ENCODE measurements at places on chromosomes 3 and 15.

DNA sequence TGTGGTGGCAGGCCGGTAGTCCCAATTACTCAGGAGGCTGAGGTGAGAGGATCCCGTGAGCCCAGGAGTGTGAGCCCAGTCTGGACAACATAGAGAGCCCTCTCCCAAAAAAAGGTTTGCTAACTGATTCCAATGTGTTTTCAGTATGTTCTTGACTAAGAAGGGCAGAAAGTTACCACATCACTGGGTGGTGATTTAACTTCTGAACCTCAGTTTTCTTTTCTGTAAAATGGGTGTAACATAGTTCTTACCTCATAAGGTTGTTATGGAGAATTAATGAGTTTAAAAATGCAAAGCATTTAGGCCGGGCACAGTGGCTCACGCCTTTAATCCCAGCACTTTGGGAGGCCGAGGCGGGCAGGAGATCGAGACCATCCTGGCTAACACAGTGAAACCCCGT is 28.5 kb upstream of the RAF1 start:
- no peak for DNase-seq

DNA sequence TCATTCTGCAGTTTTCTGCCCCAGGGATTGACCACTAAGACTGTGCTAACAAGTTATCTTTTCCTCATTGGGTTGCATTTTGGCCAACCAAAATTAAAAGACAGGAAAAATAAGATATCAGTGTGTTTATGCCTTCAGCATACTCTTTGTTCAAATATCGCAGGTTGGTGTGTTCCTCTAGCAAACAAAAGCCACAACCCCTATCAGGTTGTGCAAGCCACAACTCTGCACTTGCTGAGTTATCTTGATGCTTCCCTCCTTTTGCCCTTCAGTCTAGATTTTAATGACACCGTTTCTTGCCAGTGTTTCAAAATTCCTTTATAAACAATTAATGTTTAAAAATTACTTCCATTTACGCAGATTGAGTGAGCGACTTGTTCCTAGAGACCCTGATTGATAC is 1164.2 kb downstream of the NSUN3 start:
- DNase-seq, result no peak

- no peak for DNase-seq
These were observed 6.2 kb upstream of the PAK6 start for GRCh38 chr15:40232625-40233070.

GRCh38 chr15:53982876-53983275 is 4.6 kb downstream of the UNC13C start:
- no peak for DNase-seq

GRCh38 chr15:63559753-63560152 is 37.4 kb upstream of the FBXL22 start:
- no peak for DNase-seq

DNA sequence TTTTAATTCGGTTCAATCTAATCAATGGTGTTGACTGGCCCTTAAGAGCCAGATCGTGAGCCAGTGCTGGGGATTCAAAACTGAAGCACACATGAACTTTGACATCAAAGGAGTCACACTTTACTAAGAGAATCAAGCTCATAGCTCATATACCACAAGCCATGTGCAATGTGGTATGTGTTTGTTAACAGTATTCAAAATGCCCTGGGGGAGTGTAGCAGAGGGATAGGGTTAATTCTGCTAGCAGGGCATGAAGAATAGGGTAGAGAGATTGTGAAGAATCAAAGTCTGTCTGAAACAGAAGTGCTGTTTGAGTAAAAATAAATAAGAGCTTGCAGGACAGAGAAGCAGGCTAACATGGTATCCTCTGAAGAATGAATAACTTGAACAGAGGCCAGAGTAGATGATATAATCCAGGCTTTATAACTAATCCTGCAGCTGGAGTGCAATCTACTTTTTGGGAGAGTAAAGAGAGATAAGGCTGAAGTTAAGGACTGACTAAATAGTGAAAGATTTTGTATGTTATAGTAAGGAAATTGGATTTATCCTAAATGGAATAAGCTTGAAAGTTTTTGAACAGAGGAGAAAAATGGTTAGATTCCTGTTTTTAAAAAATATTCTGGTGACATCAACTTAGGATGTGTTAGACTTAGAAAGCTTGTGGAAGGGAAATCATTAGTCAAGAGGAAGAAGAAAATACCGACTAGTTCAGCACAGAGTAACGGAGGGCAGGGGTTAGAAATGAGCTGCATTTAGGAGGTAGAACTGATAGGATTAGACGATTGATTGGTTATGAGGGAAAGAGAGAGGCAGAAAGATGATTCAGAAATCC is 292.0 kb downstream of the NFKBIZ start:
- DNase-seq, result peak; percentile 68

DNA sequence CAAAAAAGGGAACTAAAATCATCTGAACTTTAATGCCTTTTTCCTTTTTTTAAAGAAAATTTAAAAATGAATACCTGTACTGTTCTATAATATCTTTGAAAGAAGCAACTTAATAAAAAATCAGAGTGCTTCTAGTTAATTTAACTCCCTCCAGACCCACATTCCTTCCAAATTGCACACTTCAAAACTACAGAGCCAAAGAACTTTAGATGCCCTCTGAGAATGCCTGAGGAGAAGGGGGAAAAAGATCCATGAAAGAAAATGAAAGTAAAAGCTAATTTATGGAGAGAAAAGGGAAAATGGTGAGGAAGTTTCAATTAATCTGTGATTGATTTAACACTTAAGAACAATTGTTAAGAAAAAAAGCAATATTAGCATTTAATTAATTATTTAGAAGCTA is 1141.6 kb downstream of the IGSF11 start:
- no peak for DNase-seq

DNA sequence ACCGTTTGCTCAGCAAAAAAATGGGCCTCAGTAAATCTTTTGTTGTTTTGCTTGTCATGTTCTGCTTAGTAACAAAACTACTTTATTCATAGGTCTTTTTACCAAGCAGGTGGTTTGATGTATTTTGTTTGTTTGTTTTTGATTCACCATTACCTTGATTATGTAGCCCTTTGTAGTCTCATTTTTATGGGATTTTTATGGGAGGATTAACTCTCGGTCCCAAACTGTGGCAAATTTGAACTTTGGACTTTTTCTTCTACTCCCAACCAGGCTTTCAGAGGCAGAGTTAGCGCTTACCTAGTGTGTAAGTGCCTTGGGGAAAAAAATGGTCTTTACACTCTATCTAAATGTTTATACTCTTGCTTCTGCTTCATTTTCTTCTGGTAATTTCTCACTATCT is 276.7 kb upstream of the POU1F1 start:
- no peak for DNase-seq

DNA sequence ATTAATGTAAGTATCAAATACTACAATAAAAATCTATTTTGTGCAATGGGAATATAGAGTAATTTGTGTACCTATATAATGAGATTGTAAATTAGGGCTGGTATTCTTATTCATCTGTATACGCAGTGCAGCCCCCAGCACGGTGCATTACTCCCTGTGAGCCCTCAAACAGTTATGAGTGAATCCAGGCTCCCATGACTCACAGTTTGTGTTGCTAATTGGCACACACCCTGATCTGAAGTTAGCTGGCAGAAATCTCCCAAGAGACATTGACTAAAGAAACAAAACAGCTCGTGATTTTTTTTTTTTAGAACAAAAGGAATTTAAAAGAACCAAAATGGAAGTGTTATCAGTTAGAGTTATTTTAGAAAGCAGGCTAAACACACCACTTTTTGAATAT is 15.7 kb downstream of the GK5 start:
- no peak for DNase-seq

DNA sequence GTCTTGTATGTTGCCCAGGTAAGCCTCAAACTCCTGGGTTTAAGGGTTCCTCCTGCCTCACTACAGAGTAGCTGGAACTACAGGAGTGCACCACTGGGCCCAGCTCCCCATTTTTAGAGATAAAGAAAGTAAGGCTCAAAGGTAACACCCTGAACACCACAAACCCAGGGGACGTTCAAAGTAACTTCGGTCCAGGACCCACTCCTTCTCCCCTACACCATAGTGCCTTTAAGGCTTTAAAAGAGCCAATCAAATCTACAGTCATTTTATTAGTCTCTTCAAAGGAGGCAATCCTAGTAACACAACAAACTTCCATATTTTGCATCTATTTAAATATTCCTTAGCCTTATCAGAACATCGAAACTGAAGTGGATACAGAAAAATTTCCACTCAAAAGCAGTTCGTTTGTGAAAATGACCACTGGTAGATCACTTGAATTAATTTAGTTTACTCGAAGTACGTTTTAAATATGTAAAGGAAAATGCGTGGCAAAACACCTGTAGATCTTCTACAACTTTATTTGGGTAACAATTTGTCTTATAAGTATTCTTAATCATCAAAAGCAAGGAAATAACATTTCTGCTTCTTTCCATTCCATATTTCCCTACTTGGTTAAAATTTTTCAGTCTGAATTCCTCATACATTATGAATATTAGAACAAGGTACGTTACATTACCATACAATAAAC is 1.8 kb downstream of the STAG1 start:
- no peak for DNase-seq

- DNase-seq, result no peak
These were observed 3.2 kb upstream of the FBXL22 start for GRCh38 chr15:63593705-63594671.

- no peak for DNase-seq
These were observed 79.8 kb upstream of the IQSEC1 start for GRCh38 chr3:13152826-13153710.

DNA sequence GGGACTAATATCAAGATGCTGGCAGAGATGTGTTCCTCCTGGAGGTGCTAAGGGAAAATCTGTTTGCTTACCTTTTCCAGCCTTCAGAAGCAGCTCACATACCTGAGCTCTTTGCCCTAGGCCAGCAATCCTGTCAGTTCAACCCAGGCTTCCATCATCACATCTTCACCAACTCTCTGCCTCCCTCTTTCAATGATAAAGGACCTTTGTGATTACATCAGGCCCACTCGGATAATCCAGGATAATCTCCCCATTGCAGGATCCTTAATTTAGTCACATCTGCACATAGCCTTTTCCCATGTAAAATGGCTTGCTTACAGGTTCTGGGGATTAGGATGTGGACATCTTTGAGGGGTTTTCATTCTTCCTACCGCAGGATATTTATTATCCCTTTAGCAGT is 58.3 kb downstream of the NSUN3 start:
- no peak for DNase-seq

- DNase-seq, result no peak
These were observed 314.6 kb upstream of the PROK2 start for GRCh38 chr3:72099326-72100079.

DNA sequence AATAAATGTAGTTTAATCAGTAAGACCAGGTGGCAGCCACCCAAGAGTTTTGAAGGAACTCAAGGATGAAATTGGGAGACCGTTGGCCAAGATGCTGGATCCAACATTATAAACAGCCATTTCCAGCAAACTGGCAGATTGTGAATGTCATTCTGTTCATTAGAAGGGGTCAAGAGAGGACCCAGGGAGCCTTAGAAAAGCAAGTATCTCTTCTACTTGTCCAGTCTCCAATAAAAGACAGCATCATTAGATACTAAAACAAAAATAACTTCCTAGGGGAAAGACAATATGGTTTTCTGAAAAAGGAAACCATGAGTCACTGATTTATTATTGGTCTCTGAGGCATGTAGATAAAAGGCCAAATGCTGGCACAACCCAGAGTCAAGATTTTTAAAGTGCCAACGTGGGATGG is 67.9 kb downstream of the GADL1 start:
- no peak for DNase-seq

- DNase-seq, result no peak
These were observed 995.3 kb downstream of the OTOL1 start for GRCh38 chr3:162491952-162492351.

DNA sequence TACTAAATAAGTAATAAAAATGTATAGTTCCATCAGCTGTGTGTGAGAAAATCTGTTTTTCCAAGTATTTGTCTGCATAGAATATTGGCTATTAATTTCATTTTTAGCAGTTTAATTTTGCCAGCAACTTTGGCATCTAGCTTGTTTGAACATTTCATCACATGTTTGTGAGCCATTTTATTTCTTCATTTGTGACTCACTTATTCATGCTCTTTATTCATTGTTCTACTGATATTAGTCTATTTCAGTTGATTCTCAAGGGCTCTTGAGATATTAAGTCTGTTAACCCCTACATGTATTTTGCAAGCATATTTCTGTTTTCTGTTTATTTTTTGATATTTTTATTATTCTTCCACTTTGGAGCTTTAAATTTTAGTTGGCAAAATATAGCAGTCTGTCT is 74.0 kb upstream of the PHLDB2 start:
- no peak for DNase-seq

DNA sequence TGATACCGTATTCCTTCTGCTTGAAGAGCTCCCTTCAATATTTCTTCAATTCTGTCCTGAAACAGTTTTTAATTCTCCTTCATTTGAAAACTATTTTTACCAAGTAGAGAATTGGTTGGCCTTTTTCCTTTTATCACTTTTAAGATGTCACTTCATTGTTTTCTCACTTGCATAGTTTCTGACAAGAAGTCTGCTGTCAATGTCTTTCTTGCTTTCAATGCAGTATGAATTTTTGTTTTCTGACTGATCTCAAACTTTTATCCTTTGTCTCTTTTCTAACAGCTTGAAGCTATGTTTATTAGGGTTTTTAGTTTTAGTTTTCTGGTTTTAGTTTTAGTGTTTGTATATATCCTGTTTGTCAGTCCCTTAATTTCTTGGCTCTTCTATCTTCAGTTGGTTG is 364.8 kb upstream of the TPRG1 start:
- no peak for DNase-seq

DNA sequence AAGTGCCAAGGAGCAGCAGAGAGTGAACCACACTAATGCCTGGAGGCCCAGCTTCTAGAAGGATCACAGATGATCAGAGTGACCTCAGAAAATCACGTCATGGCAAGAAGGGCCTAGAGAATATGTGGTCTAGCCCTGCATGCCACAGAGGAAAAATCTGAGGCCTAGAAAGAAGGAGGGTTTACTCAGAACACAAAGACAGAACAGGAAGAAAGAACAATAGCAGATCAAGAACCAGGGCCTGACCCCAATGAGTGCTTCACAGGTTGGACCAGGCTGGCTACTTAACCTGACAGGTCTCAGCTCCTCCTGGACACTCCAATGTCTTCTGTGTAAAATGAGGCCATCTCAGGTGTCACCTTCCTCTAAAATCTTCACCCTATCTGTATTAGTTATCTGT is 14.2 kb downstream of the RAB6B start:
- no peak for DNase-seq

GRCh38 chr3:60497902-60498301 is 753.4 kb downstream of the FHIT start:
- DNase-seq, result no peak

DNA sequence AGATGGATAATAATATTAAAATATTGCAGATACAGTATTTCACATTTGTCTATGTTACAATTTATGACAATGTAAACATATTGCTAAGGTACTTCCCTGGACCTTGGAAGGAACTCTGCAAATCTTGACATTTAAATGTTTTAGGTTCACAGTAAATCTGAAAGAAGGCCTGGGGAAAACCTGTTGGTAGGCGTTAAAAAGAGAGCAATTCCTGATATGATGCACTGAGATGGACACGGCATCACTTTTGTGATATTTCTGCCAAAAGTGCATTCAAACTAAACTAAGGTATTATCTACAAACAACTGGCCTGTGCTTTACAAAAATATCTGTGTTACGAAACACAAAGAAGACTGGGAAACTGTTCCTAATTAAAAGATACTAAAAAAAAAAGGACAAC is 6.1 kb upstream of the TP63 start:
- DNase-seq, result no peak

GRCh38 chr3:14900881-14901873 is 46.2 kb upstream of the NR2C2 start:
- DNase-seq, result no peak

All from SK-N-MC (cell line).